Stimulated activated naive CD8-positive, alpha-beta T cell treated with anti-CD3 and anti-CD28 coated beads, Interleukin-15, amount 100 ng/mL, for 72 hours (primary cell): ENCODE measurements at places on chromosomes 1 and 21.

DNA sequence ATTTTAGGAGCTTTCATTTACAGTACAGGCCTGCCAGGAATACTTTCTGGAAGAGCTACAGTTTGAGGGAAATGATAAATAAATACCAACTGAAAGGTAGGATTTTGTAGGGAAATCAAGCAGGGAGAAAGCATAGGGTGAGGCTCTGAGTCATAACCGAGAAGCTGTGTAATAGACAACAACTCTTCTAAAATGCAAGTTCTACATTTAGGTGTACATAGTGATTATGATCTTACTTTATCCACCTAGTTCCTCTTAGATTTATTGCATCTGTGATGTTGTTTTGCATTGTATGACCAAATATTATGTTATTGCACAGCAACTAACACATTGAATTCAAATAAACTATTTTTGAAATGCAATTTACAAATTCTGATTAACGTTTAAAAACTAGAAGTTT is 819.3 kb downstream of the PLA2G4A start:
- DNase-seq: no peak

DNA sequence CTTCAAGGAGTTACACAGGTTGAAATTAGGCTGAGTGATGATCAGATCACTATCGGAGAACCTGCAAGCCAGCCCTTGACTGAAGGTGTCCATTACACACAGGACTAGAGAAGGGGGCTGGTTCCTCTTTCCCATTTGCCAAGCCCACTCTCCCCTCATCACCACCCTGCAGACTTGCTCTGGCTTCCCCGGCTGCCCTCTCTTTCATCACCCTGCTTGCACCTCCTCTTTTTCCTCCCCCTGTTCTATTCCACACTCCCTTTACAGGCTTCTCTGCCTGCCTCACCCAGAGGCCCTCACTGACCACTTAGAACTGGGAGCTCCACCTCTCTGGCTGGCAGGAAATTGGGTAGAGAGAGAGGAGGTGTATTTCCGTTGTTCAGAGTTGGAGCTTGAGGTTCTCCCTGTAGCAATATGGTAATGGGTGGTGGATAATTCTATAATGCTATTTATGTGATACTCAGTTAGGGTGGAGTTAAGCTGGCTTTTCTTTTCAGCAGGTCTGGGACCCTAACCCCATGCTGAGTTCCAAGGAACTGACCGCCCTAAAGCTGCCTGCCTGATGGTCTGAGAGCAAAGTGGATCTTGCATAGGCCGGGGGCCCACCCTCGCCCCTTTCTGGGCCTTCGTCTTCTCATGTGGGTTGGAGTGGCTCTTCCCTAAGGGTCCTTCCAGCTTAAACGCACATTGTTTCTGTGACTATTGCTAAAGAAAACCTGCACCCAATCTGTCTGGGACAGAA is 111.8 kb upstream of the ADAR start:
- DNase-seq: no peak

DNA sequence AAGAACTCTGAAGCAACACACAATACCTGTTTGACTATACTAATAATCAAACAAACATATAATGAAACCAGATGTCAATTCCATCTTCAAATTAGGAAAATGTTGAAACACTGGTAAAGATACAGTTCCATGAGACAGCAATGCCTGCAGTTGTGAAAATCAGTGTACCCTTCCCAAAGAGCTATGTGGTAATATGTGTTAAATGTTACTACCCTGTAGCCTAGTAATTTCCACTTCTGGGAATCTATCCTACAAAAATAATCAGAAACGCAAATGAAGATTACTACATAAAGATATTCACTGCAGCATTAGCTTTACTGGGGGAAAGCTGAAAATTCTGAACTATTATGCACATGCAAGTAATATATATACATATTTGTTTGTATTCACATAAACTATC is 16.9 kb downstream of the GLIS1 start:
- DNase-seq: no peak

- DNase-seq: no peak
These were observed 187.8 kb downstream of the LRRIQ3 start for GRCh38 chr1:74010206-74010605.
